ENCODE measurements at places on chromosomes 2 and 18.

GRCh38 chr18:42617221-42617620 is 498.3 kb downstream of the RIT2 start:
- no peak for DNase-seq

DNA sequence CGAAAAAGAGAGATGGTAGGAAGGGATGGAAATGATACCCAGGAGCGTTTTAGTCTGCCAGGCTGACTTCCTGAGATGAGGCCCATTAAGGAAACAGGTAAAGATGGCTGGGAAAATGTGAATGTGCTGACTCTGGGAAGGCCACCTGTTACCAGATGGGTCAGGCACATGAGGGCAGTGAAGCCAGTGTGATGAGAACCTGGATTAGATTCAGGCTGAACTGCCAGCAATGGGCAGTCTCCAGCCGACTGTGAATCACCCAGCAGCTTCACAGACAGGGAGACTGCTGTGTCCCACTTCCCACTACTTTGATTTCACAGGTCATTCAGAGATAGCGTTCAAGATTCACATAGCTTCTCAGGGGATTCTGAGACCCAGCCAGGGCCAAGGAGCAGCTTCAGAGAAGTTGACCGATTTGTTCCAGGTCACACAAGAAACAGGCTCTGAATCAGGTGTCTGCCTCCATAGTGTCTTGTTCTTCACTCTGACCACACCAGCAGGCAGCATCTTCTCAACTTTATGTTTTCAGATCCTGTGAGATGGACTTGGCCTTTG is 26.4 kb downstream of the CAPN13 start:
- DNase-seq, result no peak

DNA sequence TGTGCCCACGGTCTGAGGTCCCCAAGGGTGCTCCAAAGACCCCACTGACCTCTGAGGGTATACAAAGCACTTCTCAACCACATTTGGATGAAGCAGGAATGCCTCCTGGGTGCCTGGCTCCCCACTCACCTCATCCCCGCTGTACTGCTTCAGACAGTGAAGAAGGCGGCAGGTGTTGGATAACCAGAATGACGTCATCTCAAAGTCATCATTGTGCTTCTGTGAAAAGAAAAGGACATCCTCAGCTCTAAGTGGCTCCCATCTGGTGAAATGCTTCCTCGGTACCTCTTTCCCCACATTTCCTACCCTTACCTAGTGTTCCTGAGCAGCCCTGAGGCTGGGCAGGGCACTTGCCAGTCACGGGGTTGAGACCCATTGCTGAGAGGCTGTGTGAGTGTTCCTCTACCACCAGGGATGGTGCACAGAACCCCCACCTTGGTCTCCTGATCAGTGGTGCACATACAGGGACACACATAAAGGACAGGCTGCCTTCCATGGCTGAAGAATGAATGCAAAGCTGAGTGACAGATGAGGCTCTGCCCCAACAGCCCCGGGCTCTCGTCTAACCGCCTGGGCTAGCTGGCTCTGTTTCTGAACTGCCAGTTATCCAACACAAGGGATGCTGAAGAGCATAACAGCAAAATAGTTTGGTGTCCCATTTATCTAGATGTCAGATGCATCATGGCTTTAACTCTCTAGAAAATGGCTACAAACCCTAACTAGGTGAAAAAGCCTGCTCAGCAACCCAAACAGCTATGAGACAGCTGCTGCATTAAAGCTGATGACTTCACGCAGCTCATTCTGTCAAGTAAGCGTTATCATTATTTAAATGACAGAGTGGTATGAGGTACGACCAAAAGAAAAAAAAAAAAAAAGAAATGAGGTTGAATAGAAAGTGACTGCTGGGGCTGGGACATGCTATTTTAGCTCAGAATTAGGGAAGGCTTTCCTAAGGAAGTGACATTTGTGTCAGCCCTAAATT is 28.2 kb upstream of the ACAA2 start:
- DNase-seq, result no peak

GRCh38 chr2:209936106-209936666 is 66.3 kb upstream of the RPE start:
- no peak for DNase-seq

GRCh38 chr2:88171966-88172365 is 1.8 kb downstream of the THNSL2 start:
- no peak for DNase-seq

- DNase-seq, result no peak
Observed at GRCh38 chr2:155215037-155215707, 516.7 kb downstream of the KCNJ3 start.

DNA sequence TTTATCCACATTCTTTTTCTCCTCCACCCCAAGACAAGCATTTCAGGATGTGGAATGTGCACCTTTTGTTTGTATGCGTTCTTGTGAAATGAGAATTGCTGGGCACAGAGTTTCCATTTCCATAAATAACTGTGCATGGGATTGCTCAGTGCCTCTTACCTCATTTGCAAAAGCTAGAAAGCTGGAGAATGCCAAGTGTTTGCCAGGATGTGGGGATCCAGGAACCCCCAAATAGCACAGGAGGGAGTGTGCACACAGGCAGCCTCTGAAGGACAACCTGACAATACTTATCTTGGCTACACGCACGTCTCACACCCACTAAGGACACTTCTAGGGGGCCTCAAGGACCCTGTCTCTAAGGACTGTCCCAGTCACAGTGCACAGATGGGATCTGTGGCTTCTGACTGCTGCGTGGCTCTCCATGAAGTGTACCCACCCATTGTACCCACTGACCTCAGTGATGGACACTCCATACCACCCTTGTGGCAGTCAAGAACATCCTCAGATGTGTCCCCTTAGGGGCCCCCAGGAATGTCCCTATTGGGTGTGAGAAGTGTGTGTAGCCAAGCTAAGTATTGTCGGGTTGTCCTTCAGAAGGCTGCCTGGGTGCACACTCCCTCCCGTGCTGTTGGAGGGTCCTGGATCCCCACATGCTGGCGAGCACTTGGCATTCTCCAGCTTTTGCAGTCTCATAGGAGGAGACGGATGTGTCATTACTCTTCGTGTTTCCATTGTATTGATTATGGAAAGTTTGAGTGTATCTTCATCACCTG is 38.4 kb downstream of the CAPN13 start:
- no peak for DNase-seq

GRCh38 chr2:165844216-165844615 is 50.2 kb upstream of the GALNT3 start:
- DNase-seq, result no peak

- DNase-seq, result no peak
Observed at GRCh38 chr2:50448556-50448955, 583.4 kb downstream of the NRXN1 start.

DNA sequence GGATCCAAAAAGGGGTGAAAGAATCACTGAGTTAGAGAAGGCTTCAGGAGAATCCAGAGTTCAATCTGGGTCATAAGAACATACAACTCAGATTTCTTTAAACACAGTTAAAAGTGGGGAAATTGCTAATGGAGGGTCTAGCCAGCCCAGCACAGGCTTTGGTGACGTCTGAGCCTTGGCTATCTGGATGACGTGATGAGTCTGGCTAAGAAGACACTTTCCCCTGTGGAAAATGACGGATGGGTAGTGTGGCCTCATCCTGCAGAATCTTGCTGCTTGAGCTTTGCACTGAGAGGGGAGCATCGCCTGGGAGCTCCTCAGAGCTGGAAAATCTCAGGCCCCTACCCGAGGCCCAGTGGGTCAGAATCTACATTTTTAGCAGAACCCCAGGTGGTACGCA is 19.2 kb downstream of the EDAR start:
- DNase-seq, result no peak

DNA sequence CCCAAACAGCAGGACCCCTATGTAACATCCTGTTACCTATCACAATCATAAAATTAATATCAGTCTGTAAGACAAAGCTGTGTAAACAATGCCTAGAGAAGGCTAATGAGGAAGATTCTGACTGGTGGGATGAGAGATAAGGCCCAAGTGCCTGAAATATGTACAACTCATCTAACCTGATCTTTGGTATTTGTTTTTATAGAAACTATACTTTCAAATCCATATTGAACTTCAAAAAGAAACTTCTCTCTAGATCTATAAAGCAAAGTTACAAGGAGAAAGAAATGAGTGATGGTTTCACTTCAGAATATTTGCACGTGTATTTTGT is 36.1 kb upstream of the ITGA4 start:
- no peak for DNase-seq

DNA sequence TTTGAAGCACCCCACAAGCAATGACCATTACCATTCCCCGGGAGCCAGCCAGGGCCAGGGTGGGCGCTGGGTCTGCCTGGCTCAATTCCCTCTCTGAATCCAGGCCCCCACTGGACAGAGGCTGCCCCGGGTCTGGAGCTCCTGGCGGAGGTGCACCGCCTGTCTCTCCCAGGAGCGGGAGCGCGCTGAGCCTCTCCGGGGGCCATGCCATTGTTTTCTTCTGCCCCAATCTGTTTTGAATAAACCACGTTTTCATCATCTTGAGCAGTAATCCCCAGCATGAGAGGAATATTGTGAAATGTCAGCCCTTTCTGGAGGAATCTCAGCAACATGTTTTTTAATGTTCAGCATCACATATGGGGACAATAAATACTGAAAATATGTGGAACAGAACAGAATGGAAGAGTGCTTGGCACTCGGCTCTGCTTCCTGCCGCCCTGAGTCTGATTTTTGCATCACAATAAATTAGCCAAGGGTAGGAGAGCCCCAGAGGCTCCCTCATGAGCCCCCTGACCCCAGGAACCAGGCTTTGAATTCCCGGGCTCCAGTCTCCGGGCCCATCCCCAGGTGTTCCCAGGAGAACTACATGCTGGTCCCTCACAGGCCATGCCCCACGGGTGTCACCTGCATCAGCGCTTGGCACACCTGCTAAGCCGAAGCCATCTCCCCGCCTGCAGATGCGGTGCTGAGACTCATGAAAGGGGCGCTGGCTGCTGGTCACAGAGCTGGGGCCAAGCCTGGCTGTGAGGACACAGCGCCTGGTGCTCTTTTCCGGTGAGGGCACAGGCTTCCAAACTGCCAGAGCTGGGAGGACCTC is 88.8 kb downstream of the INHBB start:
- DNase-seq, result no peak

- no peak for DNase-seq
Observed at GRCh38 chr2:161982548-161983330, 91.3 kb downstream of the DPP4 start.

DNA sequence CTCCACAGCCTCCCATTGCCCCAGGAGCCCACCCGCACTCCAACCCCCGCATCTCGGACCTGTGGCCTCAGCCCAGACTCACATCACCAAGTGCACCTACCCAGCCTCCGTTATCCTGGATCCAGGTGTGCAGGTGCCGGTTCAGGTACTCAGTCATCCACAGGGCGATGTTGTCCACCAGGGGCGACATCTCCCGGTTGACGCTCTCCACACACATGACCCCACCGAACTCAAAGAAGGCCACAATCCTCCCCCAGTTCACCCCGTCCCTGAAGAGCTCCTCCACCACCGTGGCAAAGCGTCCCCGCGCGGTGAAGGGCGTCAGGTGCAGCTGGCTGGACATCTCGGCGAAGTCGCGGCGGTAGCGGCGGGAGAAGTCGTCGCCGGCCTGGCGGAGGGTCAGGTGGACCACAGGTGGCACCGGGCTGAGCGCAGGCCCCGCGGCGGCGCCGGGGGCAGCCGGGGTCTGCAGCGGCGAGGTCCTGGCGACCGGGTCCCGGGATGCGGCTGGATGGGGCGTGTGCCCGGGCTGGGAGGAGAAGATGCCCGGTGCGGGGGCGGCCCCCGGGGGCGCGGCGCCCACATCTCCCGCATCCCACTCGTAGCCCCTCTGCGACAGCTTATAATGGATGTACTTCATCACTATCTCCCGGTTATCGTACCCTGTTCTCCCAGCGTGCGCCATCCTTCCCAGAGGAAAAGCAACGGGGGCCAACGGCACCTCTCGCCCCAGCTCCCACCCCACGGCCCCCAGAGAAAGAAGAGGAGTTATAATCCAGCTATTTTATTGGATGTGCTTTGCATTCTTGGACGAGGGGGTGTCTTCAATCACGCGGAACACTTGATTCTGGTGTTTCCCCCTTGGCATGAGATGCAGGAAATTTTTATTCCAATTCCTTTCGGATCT is 1.3 kb downstream of the BCL2 start:
- peak; percentile 62 for DNase-seq

GRCh38 chr18:54267701-54268100 is 1.6 kb upstream of the POLI start:
- DNase-seq, result peak; percentile 16

DNA sequence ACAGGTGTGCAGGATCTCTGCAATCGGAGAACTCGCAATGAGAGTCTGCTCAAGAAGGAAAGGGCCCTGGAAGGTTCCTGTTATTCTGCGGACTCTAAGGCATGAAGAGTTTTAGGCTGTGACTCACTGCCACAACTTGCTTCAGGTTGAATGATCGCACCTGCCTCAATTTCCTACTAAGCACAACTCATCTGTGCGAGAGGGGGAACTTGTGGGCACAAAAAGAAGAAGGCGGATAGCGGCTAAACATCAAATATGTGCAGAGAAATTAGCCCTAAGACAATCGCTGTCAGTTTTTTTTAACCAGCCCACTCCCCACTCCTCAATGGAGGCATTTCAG is 14.0 kb upstream of the CREG2 start:
- DNase-seq, result no peak

DNA sequence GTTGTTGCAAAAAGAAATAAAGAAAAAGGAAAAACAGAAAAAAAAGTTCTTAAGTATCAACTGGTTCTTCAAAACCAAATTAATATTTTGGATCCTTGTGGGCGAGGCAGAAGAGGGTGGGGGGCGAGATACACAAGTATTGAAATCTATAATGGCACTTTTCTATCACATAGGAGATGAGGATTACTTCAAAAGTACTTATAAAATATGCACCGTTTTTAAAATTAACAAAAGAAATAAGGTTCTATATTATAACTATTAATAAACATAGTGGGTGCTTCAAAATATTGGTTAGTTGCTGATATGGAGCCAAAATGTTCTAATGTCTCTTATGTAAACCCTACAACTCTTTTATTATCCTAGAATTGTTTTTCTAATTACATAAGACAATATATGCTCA is 2.1 kb downstream of the FECH start:
- DNase-seq, result no peak

- DNase-seq, result no peak
Observed at GRCh38 chr2:201758873-201759272, 21.9 kb downstream of the ALS2 start.

DNA sequence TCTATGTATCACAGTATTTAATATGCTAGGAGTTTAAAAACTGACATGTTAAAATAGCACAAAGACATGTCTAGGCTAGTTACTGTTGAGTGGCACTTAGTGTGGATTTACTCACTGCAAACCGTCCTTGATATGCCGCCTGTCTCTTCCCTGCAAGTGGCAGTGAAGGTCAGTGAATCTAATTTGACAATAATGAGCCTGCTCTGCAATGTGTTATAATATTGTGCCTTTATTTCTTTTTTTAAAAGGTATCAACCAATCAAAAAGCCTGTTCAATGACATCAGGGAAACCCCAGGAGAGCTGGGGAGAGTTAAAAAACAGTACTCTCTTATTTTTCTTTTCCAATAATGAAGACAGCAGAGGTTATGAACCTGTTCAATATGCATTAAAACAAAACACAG is 384.1 kb downstream of the ERBB4 start:
- no peak for DNase-seq

DNA sequence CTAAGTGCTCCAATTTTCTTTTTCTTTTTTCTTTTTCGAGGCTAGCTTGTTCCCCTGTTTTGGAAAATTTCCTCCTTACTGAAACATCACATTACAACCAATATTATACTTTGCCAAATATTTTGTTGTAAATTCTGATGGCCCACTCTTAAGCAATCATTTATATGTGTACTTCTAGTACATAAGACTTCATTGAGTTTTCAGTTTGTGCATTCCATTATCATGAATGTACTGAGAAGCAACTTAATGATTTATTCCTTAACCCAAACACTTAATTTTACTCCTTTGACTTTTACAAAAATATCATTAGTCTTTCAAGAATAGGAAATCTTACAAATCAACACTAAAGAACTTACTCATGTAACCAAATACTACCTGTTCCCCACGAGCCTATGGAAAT is 242.4 kb downstream of the ARHGAP15 start:
- DNase-seq, result no peak
